Uterus (tissue), 4 donors: ENCODE measurements at places on chromosomes 12 and 14. TPM values are rescaled to one million over a fixed set of nuclear protein-coding genes. Genes with fewer than 3 reads are reported as not detected.

Gene ADGRD1
- 33.9 TPM for total RNA-seq

Gene NYNRIN
- 4.9 TPM for total RNA-seq

Gene CLEC1B
- 0.35 TPM for total RNA-seq

Gene NTF3
- total RNA-seq, result 0.26 TPM

Gene TRHDE
- 0.77 TPM for total RNA-seq

Gene SFSWAP
- 25.3 TPM for total RNA-seq

Gene SERPINA3
- 31.6 TPM for total RNA-seq

Gene NEUROD4
- total RNA-seq, result not detected

Gene MANSC4
- total RNA-seq, result 0.73 TPM

Gene CARMIL3
- total RNA-seq, result 0.48 TPM

Gene KCNA5
- total RNA-seq, result not detected

Gene KLRC1
- total RNA-seq, result 1.7 TPM

Gene SCN8A
- 3.0 TPM for total RNA-seq

Gene TEX52
- total RNA-seq, result not detected

Gene KCNH5
- total RNA-seq, result 0.09 TPM

Gene CACNA2D4
- 4.0 TPM for total RNA-seq

Gene SLC6A12
- total RNA-seq, result 0.28 TPM

Gene RASSF8
- 163 TPM for total RNA-seq
